ENCODE measurements at places on chromosomes 11 and 22. TPM values are rescaled to one million over a fixed set of nuclear protein-coding genes. Genes with fewer than 3 reads are reported as not detected.
A peak's percentile ranks its signal among the peaks of the same experiment; 100 is the strongest.

- H3K27ac ChIP-seq, result peak overlapping the region; percentile 94
- H3K4me3 ChIP-seq, result peak overlapping the region; percentile 16
- DNase-seq, result no peak
- H3K27me3 ChIP-seq, result no peaks in the 10 kb centered on the region
- peaks cover 8% of the 10 kb centered on the region for H3K36me3 ChIP-seq
These were observed 23.6 kb downstream of the FLI1 start for GRCh38 chr11:128717516-128717915.

- H3K4me1 ChIP-seq, result peaks cover 10% of the 10 kb centered on the region
- no peak for DNase-seq
- H3K4me3 ChIP-seq, result no peak overlapping the region
These were observed 54.0 kb downstream of the PIK3C2A start for GRCh38 chr11:17153757-17154156.

DNA sequence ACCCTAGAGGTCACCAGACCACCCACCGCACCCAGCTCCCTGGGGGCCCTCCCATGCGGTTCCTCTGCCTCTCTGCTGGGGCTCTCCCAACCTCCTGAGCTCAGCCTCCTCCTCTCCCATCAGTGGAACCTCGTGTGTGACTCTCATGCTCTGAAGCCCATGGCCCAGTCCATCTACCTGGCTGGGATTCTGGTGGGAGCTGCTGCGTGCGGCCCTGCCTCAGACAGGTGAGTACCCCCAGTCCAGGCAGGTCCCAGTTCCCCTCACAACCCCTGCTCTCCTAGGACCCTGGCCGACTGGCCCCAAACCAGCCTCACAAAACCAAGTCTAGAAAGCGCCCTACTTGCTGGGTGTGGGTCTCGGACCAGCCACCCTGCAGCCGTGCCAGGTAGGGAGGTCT, 1.6 kb downstream of the SLC22A12 start:
- no peaks in the 10 kb centered on the region for H3K27me3 ChIP-seq
- no peaks in the 10 kb centered on the region for H3K36me3 ChIP-seq
- no peaks in the 10 kb centered on the region for H3K4me1 ChIP-seq

DNA sequence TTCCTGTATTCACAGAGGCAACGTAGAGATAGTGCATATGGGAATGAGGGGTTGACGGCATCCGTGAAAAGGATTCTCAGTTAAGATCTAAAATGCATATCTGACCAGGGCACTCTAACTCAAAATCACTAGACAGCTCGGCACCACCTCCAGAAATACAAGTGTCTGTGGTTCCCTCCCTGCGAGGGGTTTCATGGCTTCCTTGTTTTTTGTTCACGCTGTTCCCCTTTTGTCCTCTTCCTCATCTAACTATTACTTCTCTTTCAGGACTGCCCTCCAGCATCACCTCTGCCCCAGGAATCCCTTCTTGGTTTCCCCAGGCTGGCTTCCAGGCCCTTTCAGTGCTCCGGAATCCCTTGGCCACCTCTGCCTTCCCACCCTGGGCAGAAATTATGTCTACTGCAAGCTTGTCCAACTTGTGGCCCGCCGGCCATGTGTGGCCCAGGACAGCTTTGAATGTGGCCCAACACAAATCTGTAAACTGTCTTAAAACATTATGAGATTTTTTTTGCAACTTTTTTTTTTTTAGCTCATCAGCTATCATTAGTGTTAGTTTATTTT, 159.9 kb downstream of the FBXO7 start:
- no peak for DNase-seq
- H3K27me3 ChIP-seq, result peaks cover 2% of the 10 kb centered on the region
- no peak overlapping the region for H3K27ac ChIP-seq

- no peaks in the 10 kb centered on the region for H3K4me1 ChIP-seq
- H3K36me3 ChIP-seq, result peaks cover 6% of the 10 kb centered on the region
- H3K4me3 ChIP-seq, result no peak overlapping the region
- H3K27me3 ChIP-seq, result no peaks in the 10 kb centered on the region
- H3K27ac ChIP-seq, result no peak overlapping the region
- DNase-seq, result no peak
These were observed 129.5 kb downstream of the ETS1 start for GRCh38 chr11:128457874-128458273.

Gene CCDC90B
- 91.5 TPM for polyA plus RNA-seq

Gene CD6
- polyA plus RNA-seq, result 7.2 TPM

Gene KLHDC7B
- 1.1 TPM for polyA plus RNA-seq
